ENCODE measurements at places on chromosomes 2 and 18. TPM values are rescaled to one million over a fixed set of nuclear protein-coding genes. Genes with fewer than 3 reads are reported as not detected.

Gene APOB
- total RNA-seq, result 0.46 TPM

Gene ST3GAL5
- total RNA-seq, result 22.2 TPM

Gene UGT1A10
- total RNA-seq, result not detected

Gene ANO7
- 4.0 TPM for total RNA-seq

- H3K4me1 ChIP-seq, result peaks cover 31% of the 10 kb centered on the region
- no peaks in the 10 kb centered on the region for H3K27me3 ChIP-seq
- H3K4me3 ChIP-seq, result no peak overlapping the region
- no peaks in the 10 kb centered on the region for H3K36me3 ChIP-seq
- no peak overlapping the region for H3K27ac ChIP-seq
- DNase-seq, result peak; percentile 18
Observed at GRCh38 chr2:239303711-239304532, 96.9 kb downstream of the HDAC4 start.

GRCh38 chr2:191030521-191031154, 16.7 kb upstream of the STAT1 start:
- no peaks in the 10 kb centered on the region for H3K36me3 ChIP-seq
- no peak for DNase-seq
- no peaks in the 10 kb centered on the region for H3K27me3 ChIP-seq
- no peak overlapping the region for H3K27ac ChIP-seq
- no peaks in the 10 kb centered on the region for H3K4me1 ChIP-seq

GRCh38 chr2:126933711-126934091, 35.0 kb downstream of the TEX51 start:
- DNase-seq, result no peak
- no peak overlapping the region for H3K27ac ChIP-seq
- H3K4me1 ChIP-seq, result no peaks in the 10 kb centered on the region
- H3K4me3 ChIP-seq, result no peak overlapping the region

Measured in ovary (tissue), 10 donors.